Activated CD8-positive, alpha-beta memory T cell treated with anti-CD3 and anti-CD28 coated beads, Interleukin-2, amount 50 U/mL, for 4 hours (primary cell): ENCODE measurements at places on chromosomes 16 and 17.
A peak's percentile ranks its signal among the peaks of the same experiment; 100 is the strongest.

GRCh38 chr16:52812678-52813556 is 239.8 kb downstream of the CHD9NB start:
- DNase-seq, result no peak

DNA sequence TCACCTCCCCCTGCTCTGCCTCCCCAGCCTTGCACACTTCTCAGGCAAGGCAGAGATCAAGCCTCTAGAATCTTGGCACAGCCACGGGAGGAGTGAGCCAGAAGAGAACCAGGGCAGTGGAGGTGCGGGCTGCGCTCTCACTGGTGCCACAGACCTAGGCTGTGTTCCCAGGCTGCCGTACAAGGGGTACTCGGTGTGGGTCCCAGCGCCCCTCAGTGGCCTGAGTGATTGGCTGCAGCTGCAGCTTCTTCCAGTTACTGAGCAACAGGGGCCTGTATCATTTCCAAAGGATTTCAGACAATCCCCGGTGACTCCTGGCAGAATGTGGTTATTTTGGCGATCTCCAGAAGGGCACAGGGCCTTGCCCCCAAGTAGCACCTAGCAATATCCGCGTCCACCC is 1852.1 kb downstream of the TP53TG3F start:
- DNase-seq, result no peak

GRCh38 chr16:85308611-85309540 is 196.6 kb upstream of the CIBAR2 start:
- DNase-seq, result no peak

GRCh38 chr17:81854974-81855774 is 5.2 kb downstream of the P4HB start:
- no peak for DNase-seq

DNA sequence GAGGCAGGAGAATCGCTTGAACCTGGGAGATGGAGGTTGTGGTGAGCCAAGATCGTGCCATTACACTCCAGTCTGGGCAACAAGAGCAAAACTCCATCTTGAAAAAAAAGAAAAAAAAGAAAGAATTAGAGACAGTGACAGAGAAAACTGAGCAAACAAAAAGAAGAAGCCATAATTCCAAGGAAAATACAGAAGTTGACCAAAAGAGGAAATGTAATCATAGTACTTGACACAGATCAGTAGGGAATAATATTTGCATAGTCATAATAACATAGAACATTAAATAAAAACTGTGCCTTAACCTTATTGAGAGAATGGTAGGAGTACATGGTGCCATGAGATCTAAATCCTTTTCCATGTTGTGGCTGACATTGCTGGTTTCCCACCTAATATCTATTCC is 14.7 kb upstream of the USP31 start:
- DNase-seq, result no peak

- DNase-seq, result no peak
These were observed 12.4 kb upstream of the TAC4 start for GRCh38 chr17:49859991-49860953.

- DNase-seq, result no peak
These were observed 54.8 kb downstream of the PSMD12 start for GRCh38 chr17:67311575-67311974.

DNA sequence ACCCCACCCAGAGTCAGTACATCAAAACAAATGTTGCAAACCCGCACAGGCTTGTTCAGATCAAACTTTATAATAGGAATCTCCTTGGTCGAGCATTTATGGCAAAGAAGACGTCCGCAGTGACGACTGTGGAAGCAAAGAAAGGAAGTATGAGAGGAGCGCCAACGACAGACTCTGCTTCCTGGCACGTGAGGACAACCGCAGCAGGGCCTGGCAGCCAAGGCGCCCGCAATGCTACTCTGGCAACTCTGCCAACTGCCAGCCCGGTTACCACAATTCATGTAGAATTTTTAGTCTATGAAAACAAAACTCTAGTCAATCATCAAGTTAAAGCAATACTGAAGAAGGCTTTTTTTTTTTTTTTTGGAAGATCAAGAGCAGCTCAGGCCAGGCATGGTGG is 24.8 kb downstream of the CYB5D2 start:
- DNase-seq, result no peak

GRCh38 chr17:47945080-47945479 is 3.7 kb downstream of the PNPO start:
- DNase-seq, result no peak

DNA sequence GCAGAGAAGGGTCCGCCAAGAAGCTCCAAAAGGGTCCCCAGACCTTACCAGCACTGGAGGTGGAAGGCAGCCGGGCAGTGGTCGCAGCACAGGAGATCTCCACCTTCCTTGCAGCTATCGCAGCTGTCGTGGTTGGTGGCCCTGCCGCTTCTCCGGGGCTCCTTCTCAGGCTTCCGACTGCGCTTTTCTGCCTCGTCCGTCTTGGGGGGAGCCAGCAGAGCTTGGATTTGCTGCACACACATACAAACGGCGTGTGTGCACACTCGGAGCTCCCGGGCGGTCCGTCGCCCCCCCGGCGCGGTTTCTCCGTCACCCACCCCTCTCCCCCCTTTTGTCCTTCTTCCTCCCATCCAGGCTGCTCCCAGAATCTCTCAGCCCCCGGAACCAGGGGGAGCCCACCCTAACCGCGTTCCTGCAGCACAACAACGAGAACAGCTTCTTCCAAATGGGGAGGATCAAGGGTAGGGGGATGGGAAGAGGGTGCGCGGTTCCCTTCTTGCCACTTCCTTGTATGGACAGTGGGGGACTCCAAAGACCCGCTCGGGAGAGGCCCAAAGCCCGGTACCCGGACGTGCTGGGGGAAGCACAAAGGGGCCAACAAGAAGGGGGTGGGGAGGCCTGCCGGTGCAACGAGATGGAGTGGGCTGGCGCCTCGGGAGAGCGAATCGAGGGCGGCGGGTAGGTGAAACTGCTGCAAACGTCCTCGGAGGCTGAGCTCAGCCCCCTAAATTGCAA is 1.1 kb downstream of the PHF12 start:
- peak; percentile 55 for DNase-seq

- DNase-seq, result no peak
These were observed 1.2 kb upstream of the RFFL start for GRCh38 chr17:35064516-35065215.

- DNase-seq, result no peak
These were observed 222.8 kb upstream of the TNRC6C start for GRCh38 chr17:77735566-77736198.

- peak; percentile 33 for DNase-seq
These were observed at the start of gene RHBDL3 for GRCh38 chr17:32265192-32265923. RHBDL3 (plus strand) TSS chr17:32265832; CDS start chr17:32266190, 358 bp downstream.

GRCh38 chr17:72343911-72344310 is 223.1 kb downstream of the SOX9 start:
- no peak for DNase-seq

- DNase-seq, result no peak
These were observed 29.9 kb upstream of the CHMP6 start for GRCh38 chr17:80961541-80962330.

DNA sequence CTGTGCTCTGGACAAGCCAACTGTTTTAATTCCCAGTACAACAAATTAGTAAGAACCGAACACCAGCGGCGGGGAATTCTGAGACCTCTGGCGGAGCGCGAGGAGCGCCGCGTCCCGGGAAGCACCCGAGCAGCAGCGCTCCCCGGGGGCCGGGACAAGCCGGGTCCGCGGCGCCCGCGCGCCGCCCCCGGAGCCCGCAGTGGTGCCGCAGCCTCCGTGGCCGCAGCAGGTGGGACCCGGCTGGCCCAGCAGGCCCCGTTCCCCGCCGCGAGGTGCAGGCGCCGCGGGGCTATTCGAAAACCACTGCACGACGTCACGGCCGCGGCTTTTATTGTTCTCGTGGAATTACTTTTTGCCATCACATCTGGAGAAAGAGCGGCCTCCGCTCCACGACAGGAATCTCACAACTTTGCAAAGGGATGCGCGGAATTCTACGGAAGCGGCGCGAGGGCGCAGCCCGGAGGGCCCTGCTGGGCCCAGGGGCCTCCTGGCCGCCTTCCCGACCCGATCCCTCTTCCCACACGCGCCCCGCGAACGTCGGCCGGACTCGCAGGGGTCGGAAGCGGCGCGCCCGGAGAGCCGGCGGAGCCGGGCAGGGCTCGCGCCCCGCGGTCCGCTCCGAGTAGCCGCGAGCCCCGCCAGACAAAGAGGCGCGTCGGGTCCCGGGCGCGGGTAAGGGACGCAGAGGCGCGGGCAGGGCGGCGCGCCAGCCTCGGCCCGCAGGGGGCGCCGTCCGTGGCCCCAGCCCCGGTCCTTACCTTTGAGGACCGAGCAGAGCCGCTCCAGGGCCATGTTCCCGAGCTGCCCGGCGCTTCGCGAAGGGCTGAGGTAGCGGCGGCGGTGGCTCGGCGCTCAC is 696 bp downstream of the NETO2 start:
- peak; percentile 59 for DNase-seq

DNA sequence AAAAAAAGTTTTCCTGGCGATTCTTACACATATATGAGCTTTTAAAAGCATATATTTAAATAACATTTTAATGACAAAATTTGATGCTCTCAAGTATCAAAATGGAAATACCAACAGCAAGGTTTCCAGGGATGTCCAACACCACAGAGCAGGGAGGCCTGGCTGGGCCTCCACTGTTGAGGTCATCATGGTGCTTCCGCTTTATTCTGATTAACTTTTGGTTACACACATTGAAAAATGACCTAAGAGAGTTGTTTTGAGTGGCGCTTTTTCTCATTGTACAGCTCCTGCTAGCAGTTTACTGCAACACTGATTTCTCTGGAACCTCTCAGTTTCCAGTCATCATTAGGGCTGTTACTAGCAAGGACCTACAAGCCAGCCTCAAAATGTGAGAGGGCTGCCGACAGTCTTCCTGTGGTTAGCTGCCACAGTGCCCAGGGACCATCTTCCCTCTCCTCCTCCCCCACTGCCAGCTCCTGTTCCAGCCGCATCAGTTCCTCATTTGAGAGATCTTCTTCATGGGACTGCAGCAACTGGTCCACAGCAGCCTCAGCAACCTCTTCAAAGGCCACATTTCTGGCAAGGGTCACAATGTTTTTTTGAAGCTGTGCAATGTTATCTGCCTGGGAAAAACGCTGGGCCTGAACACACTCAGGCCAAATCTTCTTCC is 21.3 kb downstream of the DEF8 start:
- DNase-seq, result no peak

DNA sequence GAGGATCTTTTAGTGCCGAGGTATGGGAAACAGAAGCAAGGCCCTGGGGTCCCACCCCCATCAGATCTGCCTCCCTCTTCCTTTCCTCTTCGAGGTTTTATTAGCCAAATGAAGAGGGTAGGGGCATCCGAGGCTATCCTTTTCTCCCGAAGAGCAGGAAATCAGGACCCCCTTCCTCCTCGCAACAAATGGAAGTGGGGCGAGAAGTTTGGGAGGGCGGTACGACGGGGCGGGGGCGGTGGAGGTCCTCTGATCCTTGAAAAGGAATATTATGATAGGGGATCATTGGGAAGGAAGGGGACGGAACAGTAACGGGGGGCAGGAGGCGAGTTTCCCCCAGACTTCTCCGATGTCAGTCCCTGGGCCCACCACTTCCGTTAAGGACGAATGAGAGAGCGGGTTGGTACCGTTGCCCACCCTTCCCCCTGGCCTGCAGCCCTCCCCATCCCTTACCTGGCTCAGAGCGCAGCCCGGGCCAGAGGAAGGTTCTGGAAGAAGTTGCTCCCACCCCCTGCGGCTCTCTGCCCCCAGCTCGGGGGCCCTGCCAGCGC is 309 bp downstream of the FOXJ1 start:
- DNase-seq, result no peak
